ENCODE measurements at places on chromosomes 4 and X.

- DNase-seq = no peak
Observed at GRCh38 chr4:24521544-24521943, 62.8 kb downstream of the DHX15 start.

GRCh38 chrX:39827951-39828350 lies 269.8 kb downstream of the BCOR start:
- no peak for DNase-seq

GRCh38 chr4:103030791-103031190 lies 11.3 kb upstream of the SLC9B1 start:
- DNase-seq = no peak

DNA sequence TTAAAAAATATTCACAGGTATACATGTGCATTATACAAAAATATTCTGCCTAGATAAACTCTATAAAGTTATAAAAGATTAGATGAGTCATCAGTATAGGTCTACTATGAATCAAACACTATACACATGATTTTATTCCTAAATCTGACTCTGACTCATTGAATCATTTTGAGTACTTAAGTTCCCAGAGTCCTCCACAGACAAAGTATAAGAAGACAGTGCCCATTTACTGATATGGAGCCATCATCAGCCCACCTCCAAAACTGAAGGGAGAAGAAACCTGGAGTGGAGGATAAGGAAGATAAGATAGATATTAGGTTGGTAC lies 28.7 kb upstream of the ANTXR2 start:
- no peak for DNase-seq

- no peak for DNase-seq
Observed at GRCh38 chrX:147733369-147733768, 178.3 kb upstream of the FMR1 start.

DNA sequence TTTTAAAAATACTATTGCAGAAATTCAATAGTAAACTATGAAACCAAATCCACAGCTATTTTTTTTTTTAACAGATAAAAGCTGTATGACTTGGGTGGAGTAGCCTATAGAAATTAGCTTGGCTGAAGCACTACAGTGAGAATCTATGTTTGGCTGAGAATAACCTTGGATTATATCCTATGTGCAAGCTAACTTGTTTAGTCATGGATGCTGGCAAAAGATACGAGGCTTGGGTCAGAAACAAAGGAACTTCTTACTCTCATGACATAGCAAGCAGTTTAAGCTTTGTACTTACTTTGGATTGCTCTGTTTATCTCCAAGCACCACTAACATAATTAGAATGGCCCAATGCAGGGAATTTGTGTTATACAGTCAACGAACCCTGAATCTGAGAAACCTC lies 119.2 kb upstream of the GRID2 start:
- no peak for DNase-seq

- DNase-seq = no peak
Observed at GRCh38 chrX:100319716-100320115, 90.4 kb downstream of the PCDH19 start.

GRCh38 chrX:130395341-130395740 lies 6.4 kb upstream of the RBMX2 start:
- DNase-seq = no peak

DNA sequence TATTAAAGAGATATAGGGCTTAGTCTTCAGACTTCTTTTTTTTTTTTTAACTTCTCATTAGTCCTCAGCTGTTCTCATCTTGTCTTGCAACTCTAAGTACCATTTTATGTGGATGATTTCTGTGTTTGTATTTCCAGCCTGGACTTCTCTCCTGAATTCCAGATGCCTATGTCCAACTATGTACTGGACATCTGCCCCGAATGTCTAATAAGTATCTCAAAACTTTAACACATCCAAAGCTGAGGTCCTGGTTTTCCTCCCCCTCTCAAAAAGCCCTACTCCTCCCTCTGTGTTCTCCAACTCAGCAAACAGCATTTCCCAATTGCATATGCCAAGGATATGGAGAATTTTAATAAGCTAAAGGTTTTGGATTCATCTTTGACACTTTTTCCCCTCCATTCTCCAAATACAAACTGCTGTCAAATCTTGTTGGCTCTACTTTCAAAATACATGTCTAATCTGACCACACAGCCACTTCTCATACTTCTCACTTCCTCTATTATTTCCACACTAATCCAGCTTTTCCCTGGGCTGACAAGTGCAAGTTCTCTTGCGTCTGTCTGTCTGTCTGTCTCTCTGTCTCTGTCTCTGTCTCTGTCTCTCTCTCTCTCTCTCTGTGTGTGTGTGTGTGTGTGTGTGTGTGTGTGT lies 79.8 kb downstream of the CLCN5 start:
- DNase-seq = no peak

DNA sequence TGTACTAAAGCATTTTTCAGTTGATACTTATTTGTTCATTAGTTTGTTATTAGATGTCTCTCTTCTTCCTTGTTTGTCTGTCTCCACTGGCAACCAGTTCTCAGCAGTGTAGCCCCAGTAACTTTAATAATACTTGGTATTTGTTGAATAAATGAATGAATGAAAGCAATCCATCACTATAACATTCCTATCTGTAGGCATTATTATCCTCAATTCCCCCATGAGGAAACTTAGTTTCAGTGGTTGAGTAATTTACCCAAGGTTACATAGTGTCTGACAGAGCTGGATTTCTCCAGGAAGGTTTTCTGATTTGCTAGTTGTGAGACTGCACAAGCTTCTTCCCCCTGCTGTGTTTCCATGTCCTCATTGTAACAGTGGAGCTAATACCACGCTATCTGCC lies 27.8 kb upstream of the MAOB start:
- no peak for DNase-seq

DNA sequence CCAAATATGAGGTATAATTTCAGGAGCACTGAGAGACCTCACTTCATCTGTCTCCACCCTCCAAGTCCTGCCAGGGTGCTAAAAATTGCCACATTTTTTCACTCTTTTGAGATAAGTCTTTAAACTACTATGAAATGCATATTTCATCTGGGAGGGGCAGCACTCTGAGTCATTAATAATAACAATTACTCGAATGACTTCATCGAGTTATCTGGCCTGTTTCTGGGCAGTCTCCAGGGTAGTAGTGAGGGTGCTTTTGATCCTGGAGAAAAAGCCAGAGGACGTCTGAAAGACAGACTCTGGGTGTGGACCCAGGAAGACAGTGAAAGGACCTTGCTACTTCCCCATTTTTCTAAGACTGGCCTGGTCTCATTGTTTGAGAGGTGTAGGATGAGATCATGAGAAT lies 42.3 kb upstream of the SRD5A3 start:
- no peak for DNase-seq

DNA sequence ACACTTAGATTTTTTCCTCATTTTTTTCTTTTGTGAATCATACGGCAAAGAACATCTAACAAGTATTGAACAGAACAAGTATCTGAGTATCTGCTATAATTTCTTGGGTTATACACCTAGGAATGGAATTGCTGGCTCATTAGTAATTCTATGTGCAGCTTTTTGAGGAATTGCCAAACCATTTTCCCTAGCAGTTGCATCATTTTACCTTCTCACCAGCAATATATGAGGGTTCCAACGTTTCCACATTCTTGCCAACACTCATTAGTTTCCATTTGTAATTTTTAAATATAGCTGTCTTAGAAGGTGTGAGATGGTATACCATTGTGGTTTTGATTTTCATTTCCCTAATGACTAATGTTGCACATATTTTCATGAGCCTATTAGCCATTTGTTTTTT lies 41.1 kb upstream of the DCAF8L1 start:
- no peak for DNase-seq

DNA sequence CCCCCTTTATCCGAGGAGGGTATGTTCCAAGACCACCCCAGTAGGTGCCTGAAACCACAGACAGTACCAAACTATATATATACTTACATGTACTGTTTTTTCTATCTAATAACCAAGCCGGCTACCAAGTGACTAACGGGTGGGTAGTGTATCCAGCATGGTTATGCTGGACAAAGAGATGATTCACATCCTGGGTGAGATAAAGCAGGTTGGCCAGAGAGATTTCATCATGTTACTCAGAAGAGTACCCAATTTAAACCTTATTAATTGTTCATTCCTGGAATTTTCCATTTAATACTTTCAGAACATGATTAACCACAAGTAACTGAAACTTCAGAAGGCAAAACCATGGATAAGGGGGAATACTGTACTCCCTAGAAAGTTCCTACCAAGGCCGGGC lies 46.5 kb downstream of the RFC1 start:
- DNase-seq = no peak

DNA sequence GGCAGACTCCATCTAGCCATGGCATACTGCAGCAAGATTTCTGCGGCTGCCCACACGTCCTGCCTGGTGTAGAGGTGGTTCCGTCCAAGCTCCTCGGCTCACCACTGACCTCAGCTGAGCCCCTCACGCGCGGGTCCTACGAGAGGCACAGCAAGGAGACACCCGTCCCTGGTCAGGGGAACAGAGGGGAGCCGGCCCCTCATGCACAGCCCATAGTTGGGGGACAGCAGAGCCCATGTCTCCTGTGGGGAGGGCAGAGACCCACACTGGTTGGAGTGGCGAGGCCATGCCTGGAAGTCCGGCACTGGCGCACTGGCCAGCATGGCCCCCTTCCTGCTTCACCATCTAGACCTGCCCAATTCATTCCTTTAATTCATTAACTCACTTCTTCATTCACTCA lies 80.8 kb downstream of the HTRA3 start:
- DNase-seq = no peak

DNA sequence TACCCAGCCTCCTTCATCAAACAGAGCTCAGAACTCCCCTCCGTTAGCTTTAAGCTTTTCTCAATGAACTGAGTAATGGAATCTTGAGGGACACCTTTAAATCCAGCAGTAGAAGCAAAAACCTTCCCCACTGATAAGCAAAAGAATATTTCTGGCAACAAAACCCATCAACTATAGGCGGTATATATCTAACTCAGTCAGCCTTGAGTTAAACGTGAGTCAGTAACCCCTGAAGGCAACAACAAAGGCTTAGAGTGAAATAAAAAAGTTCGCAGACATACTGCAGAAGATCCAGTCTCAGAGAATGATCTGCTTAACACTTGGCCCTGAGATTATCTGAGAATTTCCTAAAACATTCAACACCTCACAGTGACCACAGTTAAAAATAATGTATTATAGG lies 77.2 kb downstream of the DMD start:
- DNase-seq = no peak

DNA sequence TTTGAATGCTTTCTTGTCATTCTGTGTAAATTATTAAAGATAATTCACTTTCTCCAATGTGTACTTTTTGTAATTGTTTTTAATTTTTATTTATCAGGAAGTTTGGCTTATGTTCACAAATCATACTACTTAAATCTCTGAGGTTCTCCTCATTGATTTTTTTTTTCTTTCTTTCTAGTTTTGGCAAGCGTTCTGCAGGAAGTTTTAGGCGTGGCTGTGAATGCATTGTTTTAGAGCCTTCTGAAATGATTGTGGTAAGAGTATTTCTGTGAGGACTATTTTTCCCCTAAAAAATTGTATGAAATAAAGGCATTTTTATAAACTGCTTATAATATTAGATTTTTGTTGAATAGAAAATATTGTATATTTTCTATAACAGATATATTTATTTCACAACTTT lies 135.8 kb downstream of the RAPGEF2 start:
- DNase-seq = no peak

DNA sequence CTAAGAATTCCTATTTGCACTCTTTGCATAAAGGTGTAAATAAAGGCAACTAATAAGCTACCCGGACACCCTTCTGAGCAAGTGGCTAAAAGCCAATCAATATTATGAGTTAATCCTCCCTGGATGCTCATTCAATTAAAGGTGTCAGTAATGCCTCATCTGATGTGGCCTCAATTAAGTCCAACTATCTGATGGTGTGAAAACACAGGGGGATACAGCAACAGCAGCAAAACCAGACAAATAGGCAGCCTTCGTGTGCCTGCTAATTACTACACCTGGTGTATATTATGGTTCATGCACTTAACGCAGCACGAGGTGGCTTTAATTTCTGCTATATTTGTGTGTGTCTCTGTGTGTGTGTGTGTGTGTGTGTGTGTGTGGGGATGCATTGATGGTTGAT lies 244.4 kb downstream of the DCLK2 start:
- no peak for DNase-seq

DNA sequence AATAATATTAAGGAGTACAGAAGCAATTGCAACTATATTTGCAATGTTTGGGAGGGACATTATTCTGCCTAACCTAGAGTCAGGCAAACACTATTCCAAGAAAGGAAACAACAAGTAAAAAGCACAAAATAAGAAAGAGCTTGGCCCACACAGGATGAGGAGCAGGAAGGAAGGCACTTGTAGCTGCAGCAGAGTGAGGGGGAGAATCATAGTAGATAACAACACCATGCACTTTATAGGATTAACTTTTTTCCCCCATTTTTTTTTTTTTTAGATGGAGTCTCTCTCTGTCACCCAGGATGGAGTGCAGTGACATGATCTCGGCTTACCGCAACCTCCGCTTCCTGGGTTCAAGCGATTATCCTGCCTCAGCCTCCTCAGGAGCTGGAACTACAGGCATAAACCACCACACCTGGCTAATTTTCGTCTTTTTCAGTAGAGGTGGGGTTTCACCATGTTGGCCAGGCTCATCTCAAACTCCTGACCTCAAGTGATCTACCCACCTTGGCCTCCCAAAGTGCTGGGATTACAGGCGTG lies 10.3 kb upstream of the JCHAIN start:
- DNase-seq = no peak

DNA sequence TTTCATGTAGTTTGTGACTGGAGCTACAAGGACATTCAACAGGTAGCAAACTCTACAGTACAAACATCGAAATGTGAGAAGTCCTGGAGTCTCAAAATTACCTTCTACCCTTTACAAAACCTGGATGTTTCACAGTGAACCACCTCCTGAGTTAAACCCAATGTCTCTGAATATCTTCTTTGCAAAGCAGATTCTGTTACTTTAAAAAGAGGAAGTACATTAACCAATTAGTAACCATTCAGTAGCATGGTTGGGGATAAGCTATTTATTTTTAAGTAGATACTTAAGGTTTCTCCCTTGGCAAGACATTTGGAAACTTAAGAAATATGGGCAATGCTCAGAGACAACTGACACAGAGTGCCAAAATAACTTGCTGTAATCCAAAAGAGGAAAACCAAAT lies 371.9 kb upstream of the NWD2 start:
- DNase-seq = no peak

DNA sequence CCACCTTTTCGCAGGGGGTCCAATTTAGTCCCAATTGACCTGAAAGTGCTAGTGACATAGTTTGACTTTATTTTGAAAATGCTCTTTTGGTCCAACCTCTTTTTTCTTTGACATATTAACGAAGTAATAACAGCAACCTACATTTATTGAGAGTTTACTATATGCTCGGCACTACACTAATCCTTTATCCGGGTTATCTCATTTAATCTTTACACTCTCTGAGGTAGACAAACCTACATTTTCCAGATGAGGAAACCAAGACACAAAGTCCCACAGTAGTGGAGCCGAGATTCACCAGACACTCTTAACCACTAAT lies 307 bp upstream of the ATRX start:
- no peak for DNase-seq

GRCh38 chr4:52099860-52100461 lies 48.9 kb downstream of the SPATA18 start:
- no peak for DNase-seq

GRCh38 chr4:151727365-151727764 lies 33.4 kb downstream of the GATB start:
- DNase-seq = no peak
